ENCODE measurements at places on chromosomes 5 and 9.
A peak's percentile ranks its signal among the peaks of the same experiment; 100 is the strongest.

DNA sequence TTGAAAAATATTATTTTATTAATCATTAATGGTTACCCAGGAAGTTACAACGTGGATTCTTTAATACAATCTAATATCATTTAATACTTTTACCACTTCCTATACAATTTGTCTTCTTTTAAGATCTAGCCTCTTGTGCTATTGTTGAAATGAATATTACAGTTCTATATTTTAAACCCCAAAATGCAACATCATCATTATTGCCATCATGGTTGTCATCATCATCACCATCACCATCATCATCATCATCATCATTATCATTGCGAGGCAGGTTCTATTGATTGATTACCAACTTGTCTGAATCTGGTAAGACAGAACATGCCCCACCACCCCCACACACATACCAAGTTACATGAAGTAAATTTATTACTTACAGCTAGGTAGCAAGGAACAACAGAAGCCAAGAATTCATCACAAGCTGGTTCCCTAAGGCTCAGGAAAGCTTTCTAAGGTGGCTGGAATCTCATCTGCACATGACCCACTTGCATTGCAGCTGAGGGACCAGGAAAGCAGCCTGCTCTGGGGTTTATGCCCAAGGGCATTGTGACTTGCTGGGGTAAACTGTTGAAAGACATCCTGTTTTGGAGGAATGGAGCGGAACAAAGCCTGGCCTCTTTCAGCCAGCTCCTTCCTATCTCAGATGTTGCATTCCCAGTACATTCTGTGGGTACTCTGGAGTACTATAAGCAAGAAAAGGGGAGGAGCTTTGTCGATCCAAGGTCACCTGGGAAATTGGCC is 418.1 kb downstream of the PRR16 start:
- DNase-seq = no peak

- peak; percentile 45 for DNase-seq
Measured at GRCh38 chr9:35871545-35871944, 1.3 kb upstream of the OR13J1 start.

GRCh38 chr9:86924206-86924605 is 23.1 kb downstream of the GAS1 start:
- no peak for DNase-seq

DNA sequence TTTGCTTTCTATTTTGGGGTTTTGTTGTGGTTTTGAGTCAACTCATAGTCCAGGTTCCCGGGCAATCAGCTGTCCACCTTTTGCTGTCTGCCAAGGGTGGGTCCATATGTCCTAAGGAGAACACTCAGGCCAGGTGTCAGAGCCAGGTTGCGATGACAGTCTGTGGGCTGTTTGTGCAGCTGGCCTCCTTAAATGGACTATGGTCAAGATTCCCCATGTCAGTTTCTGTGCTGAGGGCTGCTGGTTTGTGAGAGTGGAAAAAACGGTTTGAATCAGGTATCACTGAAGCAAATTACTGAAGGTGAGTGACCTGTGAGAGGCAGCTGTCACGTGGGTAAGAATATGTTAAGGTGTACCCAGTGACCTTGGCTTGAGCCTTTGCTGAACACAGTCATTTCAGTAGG is 33.0 kb downstream of the SNX30 start:
- DNase-seq = no peak

DNA sequence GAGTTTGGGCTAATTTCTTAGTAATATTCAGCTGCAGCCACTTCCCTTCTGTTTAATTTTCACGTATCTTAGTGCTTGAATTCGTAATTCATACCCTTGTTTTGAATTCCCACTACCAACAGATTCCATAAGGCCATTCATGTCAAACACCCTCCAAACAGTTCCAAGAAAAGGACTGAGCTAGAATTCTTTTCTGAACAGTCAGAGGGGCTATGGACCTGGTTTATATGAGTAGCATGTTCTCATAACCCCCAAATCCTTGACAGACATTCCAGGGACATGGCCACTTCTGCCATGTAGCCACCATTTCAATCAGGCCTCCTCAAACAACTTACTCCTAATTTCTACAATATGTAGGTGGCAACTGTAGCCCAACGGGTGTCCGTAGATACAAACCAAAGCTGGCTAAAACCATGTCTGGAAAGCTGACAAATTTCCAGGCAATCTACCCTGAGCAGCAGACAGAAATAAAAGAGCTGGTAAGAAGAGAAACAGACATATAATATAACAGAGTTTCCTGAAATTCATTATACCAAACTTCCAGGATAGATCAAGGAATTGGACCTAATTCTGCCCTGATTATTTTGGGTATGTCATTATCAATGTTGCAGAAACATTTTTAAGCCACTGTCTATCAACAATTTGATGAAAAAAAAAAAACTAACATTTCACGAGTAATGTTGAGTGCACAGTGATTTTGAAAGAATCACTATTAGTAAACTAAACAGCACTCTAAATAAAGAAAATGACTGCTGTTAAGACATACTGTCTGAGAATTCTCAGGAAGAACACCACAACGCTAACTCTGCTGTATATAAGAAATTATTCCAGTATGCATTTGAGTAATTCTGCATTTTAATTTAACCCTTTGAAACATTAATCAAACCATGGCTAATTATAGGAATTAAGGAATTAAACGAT is 40.7 kb downstream of the EBF1 start:
- no peak for DNase-seq

GRCh38 chr5:9596171-9596780 is 33.9 kb downstream of the TAS2R1 start:
- DNase-seq = no peak

- no peak for DNase-seq
Measured at GRCh38 chr9:3733039-3733408, 207.2 kb upstream of the RFX3 start.

DNA sequence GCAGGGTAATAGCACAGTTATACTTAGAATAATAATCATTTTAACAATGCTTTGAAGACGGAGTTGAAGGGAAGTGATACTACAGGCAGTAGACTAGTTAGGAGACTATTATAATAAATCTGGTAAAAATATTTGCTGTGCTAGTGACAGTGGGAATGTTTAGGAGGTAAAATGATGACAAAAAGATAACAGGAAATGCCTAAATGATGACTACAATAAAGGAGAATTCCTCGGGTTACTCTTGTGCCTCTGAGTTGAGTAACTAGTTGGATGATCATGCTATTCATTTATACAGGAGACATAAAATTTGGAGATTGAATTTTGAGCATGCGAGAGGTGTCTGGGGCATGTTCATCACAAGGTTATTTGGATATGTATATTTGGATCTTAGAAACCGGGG is 32.2 kb upstream of the PAM start:
- DNase-seq = no peak

DNA sequence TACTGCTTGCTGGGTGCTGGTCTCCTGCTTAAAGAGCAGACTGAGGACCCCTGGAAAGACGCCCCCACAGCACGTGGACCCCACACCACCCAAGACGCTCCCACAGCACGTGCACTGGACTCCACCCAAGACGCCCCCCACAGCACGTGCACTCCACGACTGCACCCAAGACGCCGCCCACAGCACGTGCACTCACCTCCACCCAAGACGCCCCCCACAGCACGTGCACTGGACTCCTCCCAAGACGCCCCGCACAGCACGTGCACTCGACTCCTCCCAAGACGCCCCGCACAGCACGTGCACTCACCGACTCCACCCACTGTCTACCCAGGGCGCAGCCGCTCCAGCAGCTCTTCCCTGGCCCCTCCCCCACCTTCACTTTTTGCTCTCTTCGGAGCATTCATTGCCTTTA is 50.5 kb downstream of the EHMT1 start:
- no peak for DNase-seq

DNA sequence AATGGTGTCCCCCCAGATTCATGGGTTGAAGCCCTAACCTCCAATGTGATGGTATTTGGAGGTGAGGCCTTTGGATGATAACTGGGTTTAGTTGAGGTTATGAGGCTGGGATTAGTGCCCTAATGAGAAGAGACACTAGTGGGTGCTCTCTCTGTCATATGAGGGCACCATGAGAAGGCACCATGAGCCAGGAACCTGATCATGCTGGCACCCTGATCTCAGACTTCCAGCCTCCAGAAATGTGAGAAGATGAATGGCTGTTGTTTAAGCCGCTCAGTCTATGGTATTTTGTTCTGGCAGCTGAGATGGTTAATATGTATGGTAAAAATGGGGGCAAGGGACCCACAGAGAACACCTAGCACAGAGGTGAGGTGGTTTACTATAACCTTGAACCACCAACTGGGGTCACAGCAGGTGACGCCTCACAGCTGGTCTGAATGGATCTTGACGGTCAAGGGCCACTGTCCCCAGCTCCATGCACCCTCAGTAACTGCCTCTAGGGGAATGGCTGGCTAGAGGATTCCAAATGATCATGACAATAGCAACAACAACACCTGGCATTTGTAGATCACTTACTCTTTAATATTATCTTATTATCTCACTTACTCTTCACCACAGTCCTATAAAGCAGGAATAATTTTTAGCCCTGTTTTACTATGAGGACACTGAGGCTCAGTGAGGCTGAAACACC is 57.1 kb downstream of the FOXI1 start:
- DNase-seq = no peak

DNA sequence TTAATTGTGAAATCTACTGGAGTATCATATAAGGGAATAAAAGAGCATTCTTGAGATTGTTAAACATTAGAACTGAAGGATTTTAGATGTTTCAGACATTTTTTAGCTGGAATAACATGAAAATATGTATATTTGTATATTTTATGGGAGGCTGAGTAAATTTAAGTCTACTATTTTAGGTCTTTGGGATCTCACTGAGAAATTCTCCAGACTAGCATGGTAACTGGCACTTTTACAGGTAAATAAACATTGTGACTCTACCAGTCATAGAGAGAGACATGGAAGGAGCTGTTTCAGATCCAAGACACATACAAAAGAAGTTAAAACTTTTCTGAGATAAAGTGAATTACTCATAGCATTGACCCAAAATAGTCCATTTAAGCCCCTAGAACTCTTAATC is 59.4 kb downstream of the NDUFAF2 start:
- DNase-seq = no peak

DNA sequence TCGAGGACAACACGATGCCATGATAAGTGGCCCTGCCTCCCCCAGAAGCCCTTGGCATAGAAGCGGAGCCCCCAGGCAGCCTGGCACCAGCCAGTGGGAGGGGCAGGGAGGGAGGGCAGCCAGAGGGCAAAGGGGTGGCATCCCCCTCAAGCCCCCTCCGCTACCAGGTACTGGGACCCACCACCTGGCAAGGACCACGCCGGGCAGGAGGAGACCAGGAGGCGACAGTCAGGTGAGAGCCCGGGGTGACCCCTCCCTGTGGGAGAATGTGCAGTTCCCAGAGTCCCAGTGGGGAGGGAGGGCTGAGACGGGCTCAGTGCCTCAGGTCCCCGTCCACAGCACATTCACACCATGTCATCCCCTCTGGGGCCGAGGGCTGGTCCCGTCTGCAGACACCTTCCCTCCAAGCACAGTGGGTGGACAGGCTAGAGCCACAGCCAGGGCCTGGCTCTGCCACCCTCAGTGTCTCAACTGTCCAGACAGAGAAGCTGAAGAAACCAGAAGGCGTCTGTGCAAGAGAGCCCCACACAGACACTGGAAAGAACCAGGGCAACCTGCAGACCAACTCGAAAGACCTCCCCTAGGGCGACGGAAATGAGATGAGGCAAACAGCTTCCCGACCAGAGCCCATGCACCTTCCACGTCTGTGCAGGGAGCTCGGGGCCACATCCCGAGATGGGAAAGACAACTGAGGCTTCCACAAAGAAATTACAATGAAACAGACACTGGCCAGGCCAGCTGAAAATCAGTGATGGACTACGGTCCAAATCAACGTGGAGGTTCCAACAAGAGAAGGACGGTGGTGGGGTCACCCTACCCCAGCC is 11.1 kb downstream of the BRD3 start:
- DNase-seq = no peak

DNA sequence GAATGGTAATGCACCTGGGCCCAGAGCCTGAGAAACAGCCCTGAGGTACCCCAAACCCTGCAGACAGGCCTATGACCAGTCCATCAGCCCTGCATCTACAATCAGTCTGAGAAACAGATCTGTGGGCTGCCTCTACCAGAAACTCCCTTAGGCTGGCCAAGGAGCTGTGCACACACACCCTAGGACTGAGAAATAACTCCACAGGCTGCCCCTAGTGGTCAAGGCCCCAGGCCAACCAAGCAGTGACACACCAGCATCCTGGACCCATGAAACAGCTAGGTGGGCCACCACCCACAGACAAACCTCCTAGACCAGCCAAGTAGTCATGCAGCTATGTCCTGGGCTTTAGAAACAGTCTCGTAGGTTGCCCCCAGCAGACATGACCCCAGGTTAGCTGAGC is 253.6 kb upstream of the VLDLR start:
- no peak for DNase-seq

- DNase-seq = no peak
Measured at GRCh38 chr5:96329886-96330529, 103.0 kb downstream of the PCSK1 start.

- no peak for DNase-seq
Measured at GRCh38 chr9:93920131-93920800, 34.9 kb downstream of the BARX1 start.

GRCh38 chr9:8876303-8876702 is 1076.7 kb upstream of the DMAC1 start:
- no peak for DNase-seq

GRCh38 chr9:114504341-114505186 is 709 bp downstream of the WHRN start:
- DNase-seq = peak; percentile 44

GRCh38 chr9:3962971-3963642 is 336.8 kb downstream of the GLIS3 start:
- peak; percentile 69 for DNase-seq

GRCh38 chr9:75186767-75187380 is 98.6 kb downstream of the OSTF1 start:
- DNase-seq = peak; percentile 32

GRCh38 chr9:88388203-88388885 is at the start of gene SPIN1:
Gene SPIN1, plus strand, starts transcription at chr9:88388444. Its CDS starts 38,096 bp downstream, at chr9:88426540.
- peak; percentile 96 for DNase-seq

DNA sequence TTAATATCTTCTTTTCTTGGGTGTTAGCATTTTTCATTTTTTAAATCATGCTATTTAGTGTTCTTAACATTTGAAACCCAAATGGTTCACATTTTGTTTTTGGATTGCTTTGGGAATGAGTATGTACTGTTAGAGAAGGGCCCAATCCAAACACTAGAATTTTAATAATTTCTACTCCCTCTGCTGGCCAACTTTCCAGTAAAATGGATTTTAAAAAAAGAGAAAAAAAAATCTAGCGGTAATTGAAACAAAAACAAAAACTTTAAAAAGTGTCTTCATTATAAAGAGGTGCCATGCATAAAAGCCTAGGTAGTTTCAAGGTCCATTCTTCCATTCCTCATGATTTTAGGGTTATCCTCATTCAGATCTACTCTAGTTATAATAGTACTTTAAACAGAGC is 32.1 kb upstream of the RICTOR start:
- DNase-seq = no peak

GRCh38 chr5:99379187-99379586 is 450.4 kb upstream of the CHD1 start:
- DNase-seq = no peak

GRCh38 chr5:175214152-175214551 is 229.8 kb downstream of the DRD1 start:
- DNase-seq = peak; percentile 7

- DNase-seq = no peak
Measured at GRCh38 chr5:73393611-73394489, 54.7 kb downstream of the FOXD1 start.

GRCh38 chr5:142246258-142246657 is 78.6 kb downstream of the SPRY4 start:
- DNase-seq = peak; percentile 64

GRCh38 chr9:131432050-131432449 is 38.2 kb downstream of the PRRC2B start:
- no peak for DNase-seq

GRCh38 chr9:135330307-135330631 is 149.3 kb upstream of the PPP1R26 start:
- no peak for DNase-seq
